Stimulated activated CD8-positive, alpha-beta memory T cell treated with anti-CD3 and anti-CD28 coated beads, Interleukin-7, amount 100 ng/mL, for 1 hour (primary cell): ENCODE measurements at places on chromosomes 1 and 21.

- DNase-seq: no peak
These were observed 66.8 kb downstream of the TBCE start for GRCh38 chr1:235434001-235434400.

- no peak for DNase-seq
These were observed 49.4 kb downstream of the LEPR start for GRCh38 chr1:65469889-65470340.

GRCh38 chr1:182328591-182328990 lies 63.0 kb downstream of the GLUL start:
- DNase-seq: no peak

GRCh38 chr1:64961923-64962322 lies 4.4 kb downstream of the JAK1 start:
- DNase-seq: no peak

DNA sequence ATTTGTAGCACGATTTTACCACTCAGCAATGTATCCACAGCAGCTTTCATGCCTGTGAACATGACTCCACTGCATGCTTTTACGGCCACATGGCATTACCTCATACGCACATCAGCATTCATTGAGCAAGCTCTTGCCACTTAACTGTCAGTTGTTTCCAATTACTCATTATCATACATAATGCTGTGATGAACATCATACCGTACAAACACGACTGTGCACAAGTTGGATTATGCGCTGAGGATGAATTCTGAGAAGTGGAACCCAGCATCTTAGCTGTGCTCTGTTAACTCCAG lies 9.6 kb downstream of the UMODL1 start:
- DNase-seq: no peak

- DNase-seq: no peak
These were observed 43.4 kb downstream of the PRDM15 start for GRCh38 chr21:41835711-41836154.

- DNase-seq: no peak
These were observed 105.8 kb downstream of the ARHGEF10L start for GRCh38 chr1:17645068-17645911.

GRCh38 chr1:154750681-154751665 lies 119.1 kb downstream of the KCNN3 start:
- DNase-seq: no peak

- no peak for DNase-seq
These were observed 5.3 kb downstream of the FTCD start for GRCh38 chr21:46150073-46150472.

DNA sequence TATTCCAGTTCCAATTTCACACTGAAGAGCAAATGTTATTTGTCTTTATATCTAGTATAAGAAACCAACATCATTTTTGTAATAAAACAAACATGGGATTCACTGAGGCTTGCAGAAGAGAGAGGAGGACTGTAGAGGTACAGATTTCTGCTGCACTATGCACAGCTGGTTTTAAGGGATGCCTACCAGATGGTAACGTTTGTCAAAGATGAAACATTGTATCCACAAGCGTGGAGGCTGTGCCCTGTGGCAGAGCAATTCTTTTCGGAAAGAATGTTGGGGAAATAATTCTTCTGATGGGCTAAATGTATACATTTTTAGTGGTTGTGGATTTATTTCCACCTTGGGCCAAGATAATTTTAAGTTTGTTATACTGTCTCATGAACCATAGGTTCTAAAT lies 272.4 kb downstream of the DUSP10 start:
- DNase-seq: no peak

DNA sequence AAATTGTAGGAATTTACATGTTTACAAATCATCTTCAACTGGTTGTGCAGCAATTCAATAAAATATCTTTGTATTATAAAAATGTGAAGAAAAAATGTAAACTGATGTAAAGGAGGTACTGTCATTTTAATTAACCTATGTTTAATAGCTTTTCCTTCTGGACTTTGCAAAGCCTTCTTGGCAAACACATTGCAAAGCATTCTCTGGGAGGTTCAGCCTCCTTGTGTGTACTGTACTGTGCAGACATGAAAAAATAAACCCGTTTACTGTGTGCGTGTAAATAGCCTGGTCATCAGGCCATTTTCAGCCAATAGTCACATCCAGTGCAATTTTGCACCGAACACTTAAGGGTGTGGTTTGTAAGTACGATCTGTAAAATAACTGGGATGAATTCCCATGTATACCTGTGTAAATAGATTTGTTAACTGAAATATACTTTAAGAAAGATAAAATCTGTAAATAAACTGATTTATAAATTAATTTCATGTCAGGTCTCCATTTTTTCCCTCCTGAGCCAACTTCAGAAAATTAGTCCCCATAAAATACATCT lies 40.2 kb upstream of the QSOX1 start:
- no peak for DNase-seq

DNA sequence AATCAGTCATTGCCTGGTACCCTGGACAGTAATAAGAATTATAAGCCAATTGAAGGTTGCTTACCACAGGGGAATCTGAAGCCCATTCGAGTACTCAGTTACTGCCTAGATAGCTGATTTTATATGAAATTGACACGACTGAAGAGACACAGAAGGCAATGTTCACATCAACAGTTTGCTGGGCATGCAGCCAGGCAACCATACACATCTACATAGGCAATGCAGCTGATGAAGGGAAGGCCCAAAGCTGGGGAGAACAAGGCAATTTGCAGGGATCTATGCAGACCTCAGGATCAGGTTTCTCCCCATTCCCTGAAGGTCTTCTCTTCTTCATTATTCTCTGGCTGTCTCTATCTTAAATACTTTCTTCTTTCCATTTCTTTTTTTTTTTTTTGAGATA lies 448.7 kb downstream of the PTBP2 start:
- no peak for DNase-seq

- DNase-seq: no peak
These were observed 208.2 kb downstream of the S1PR1 start for GRCh38 chr1:101444873-101445618.

GRCh38 chr1:241213139-241213538 lies 143.9 kb downstream of the RGS7 start:
- DNase-seq: no peak

GRCh38 chr1:91864017-91864700 lies 21.8 kb downstream of the TGFBR3 start:
- DNase-seq: no peak

GRCh38 chr21:15061747-15062605 lies 2.8 kb downstream of the NRIP1 start:
- no peak for DNase-seq

DNA sequence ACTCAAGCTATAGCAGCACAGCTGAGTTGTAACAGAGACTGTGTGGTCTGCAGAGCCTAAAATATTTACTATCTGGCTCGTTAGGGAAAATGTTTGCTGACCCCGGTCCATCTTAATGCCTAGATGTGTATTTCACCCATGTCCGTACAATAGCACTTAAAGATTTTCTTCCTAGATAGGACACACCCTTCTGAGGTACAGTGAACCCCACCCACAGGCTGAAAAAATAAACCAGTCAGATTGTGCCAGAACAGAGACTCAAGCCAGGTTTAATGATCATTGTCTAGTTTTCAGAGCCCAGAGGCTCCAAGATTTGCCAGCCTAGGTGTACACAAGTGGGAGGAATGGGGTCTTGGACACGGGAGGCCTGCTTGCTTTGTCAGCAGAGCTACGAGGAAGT lies 5.6 kb downstream of the AMIGO1 start:
- no peak for DNase-seq

GRCh38 chr1:178057912-178058534 lies 35.9 kb upstream of the RASAL2 start:
- no peak for DNase-seq

- DNase-seq: no peak
These were observed 7.6 kb upstream of the PLA2G2D start for GRCh38 chr1:20126806-20127440.

GRCh38 chr21:31265366-31266013 lies 78.6 kb downstream of the TIAM1 start:
- DNase-seq: no peak

DNA sequence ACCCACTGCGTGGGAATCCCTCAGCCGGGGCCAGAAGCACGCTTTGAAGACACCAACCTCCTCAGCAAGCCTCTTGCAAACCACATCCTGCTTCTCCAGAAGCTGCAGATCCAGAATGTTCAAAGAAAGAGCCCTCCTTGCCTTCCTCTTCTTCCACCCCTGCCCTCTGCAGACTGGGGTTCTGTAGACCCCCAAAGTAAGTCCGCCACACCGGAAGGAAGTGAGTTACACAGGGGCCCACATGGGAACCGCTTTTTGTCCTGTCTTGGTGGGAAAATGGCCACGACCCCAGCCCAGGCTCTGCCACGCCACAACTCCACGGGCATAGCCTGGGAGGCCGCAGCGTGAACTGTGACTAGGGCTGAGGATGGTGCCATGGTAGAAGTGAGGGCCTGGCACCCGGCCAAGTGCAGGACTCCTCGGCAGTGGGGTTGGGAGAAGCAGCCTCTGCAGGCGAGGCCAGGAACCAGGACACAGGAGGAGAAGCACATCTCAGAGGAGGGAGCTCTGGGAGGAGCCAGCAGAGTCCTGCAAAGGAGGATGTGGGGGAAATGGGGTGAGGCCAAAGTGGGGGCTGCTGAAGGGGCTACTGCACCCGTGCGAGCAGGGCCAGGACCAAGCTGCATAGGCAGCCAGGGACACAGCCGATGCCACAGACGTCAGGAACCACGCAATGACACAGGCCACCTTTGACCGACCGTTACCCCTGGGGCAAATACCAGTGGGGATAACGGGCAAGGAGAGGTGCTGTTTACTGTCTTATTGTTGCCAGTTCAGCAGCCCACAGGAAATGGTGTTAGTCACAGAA lies 30.9 kb downstream of the PDE9A start:
- DNase-seq: no peak

DNA sequence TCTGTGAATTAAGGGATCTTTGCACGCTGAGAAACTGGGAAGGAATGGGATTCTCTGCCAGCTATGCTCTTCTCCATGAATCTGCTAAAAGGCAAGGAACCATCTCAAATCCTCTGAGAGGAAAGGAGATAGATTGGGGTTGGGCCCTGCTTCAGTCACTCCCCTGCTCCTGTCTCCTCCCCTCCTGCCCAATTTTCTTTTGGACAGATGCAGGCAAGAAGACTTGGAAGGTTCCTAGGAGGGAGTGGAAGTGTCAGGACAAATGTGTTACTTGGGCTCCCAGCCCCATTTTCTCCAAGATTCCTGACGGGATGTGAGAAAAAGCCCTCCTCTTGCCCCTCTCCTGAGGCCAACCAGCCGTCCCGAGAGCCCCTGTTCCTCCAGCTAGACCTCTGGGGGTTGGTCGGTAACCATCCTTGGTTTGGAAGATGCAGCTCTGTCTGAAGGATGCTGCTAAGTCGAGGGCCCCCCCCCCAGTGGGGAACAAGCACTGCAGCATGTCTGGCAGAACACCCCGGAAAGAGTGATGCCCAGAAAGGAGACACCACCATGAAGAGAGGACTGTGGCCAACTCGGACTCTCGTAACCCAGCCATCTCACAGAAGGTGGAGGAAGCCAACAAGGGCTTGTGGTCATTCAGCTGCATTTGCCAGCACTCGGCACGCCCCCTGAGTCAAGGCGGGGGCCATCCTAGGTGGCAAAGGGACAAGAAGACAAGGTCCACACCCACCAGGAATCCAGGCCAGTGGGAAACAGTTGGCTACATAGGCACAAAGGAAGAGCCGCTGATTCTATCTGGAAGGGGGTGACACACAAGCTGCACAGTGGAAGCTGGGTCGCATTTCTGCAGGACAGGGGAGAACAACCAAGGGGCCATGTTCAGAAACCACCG lies 43.7 kb downstream of the CDK18 start:
- no peak for DNase-seq

DNA sequence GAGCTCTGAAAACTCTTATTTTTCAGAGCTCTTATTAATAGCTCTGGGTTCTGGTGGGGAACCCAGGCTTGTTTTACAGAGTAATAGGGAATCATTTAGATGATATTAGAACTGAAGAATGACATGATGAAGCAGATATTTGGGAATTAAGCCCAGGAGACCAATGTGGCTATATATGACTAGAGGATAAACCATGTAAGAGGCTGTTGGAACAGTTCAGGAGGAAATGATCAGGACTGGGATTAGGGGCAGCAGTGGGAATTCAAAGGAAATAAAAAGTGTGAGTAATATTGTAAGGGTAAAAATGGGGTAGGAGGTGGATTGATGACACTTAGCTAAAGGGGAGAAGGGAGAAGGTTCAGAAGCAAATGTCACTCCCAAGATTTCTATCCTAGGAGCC lies 58.6 kb downstream of the GIPC2 start:
- no peak for DNase-seq

GRCh38 chr1:108097018-108097417 lies 103.1 kb downstream of the SLC25A24 start:
- no peak for DNase-seq

DNA sequence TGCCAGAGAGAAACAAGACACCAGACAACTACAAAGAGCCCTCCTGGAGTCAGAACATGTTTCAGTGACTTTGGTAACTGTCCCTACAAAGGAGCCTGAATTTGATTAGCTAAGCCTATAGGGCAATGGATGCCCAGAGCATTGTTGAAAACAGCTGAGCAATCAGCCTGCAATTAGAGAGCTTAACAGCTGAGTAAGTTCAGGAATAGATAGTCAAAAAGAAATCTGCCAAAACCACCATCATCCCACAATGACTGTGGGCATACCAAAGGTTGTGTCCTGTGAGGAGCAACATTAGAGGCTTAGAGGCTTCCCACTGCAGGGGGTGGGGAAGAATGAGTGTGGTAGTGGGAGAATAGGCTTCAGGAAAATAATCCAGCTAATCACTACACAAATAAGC lies 32.1 kb downstream of the SH3BP5L start:
- DNase-seq: no peak

- no peak for DNase-seq
These were observed 14.5 kb downstream of the DUSP10 start for GRCh38 chr1:221727146-221728036.

GRCh38 chr1:238384381-238384780 lies 493.7 kb upstream of the ZP4 start:
- DNase-seq: no peak

DNA sequence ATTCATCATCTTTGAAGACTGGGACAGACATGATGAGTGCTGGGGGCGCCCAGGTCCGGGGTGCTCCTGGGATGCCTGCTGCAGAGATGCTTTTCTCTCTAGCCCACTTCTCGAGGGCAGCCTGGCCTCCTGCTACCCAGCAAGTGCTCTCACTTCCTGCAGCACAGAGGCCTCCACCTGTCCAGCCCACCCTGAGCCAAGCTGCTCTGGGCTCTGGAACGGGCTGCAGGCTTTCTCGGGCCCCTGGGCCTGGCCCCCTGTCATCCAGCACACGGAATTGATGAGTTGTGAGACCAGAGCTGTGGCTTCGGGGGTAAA lies 469.5 kb upstream of the VAMP3 start:
- DNase-seq: no peak

DNA sequence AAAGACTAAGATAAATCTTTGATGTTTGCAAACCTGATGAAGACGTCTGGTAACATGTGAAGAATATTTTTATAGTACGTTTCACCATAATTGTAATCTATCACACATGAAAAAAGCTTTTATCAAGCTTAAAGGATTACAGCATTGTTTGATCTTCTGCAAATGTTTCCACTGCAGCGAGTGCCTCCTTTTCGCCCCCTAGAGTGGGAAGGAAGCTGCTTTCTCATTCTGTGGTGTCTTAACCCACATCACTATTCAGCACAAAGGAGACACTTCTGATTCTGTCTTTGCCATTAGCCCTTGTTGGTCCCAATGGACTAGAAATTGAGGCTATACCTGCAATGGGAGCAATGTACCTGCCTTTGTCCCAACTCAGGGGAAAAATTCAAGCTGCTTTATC lies 46.0 kb upstream of the IL12RB2 start:
- no peak for DNase-seq

- no peak for DNase-seq
These were observed 9.7 kb downstream of the ATP2B4 start for GRCh38 chr1:203636291-203636690.

- DNase-seq: no peak
These were observed 23.3 kb downstream of the NAV1 start for GRCh38 chr1:201562257-201562656.
